ENCODE measurements at places on chromosomes 13 and 19.

DNA sequence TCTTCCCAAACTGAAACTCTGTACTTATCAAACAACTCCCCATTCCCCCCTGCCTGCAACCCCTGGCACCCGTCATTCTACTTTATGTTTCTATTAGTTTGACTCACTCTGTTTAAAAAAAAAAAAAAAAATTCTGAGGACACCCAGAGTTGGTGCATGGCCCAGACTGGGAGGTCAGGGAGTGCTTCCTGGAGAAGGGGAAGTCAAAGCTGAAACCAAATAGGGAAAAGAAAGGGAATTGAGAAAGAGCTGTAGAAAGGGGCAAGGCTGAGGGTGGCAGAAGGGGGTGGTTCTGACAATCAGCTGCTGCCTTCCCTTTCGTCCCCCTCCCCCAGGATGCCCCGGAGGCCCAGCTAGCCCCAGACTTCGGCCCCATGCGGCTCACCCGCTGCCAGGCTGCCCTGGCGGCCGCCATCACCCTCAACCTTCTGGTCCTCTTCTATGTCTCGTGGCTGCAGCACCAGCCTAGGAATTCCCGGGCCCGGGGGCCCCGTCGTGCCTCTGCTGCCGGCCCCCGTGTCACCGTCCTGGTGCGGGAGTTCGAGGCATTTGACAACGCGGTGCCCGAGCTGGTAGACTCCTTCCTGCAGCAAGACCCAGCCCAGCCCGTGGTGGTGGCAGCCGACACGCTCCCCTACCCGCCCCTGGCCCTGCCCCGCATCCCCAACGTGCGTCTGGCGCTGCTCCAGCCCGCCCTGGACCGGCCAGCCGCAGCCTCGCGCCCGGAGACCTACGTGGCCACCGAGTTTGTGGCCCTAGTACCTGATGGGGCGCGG, 9.0 kb upstream of the STRN4 start:
- DNase-seq = no peak

GRCh38 chr13:84864341-84864740, 934.9 kb downstream of the SLITRK6 start:
- DNase-seq = no peak

DNA sequence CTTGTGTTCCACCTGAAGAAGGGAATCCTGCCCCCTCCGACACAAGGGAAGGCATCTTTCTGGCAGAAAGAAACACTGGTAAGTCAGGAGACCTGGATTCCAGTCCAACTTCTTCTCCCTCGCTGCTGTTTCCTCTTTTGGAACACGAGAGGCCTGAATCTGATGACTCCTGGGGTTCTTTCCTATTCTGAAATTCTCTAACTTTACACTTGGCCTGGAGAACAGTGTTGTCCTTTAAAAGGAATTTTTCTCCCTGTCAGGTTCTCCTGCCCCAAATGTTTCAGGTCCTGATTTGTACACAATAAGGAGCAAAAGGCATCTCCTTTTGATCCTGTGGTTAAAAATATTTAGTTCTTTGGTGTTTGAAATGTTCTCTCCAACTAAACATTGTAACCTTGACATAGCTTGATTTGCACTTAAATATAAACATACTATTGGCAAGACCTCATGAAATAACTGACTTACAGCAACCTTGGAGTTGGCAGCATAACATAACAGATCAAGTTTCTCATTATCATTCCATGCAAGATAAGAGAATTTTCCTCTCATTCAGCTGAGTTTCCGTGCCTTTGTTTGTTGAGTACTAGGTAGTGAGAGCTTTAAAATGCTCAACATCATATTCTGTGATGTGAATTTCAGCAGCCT, 244.8 kb downstream of the COG6 start:
- no peak for DNase-seq

- DNase-seq = no peak
Measured at GRCh38 chr19:305240-306150, 14.3 kb upstream of the PLPP2 start.
